RPMI7951 (cell line): ENCODE measurements at places on chromosomes 7 and 10.
A peak's percentile ranks its signal among the peaks of the same experiment; 100 is the strongest.

DNA sequence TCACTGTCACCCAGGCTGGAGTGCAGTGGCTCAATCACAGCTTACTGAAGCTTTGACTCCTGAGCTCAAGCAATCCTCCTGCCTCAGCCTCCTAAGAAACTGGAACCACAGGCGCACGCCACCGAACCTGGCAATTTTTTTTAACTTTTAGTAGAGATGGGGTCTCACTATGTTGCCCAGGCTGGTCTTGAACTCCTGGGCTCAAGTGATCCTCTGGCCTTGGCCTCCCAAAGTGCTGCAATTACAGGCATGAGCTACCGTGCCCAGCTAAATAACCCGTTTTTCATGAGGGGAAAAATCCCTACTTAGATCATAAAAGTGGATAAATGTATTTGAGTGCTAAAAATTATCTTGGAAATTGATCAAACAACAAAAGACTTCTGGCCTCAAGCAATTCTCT lies 200.5 kb upstream of the IMMP2L start:
- no peak for DNase-seq

- DNase-seq: no peak
These were observed 228.5 kb downstream of the POLR1F start for GRCh38 chr7:19480383-19480782.

DNA sequence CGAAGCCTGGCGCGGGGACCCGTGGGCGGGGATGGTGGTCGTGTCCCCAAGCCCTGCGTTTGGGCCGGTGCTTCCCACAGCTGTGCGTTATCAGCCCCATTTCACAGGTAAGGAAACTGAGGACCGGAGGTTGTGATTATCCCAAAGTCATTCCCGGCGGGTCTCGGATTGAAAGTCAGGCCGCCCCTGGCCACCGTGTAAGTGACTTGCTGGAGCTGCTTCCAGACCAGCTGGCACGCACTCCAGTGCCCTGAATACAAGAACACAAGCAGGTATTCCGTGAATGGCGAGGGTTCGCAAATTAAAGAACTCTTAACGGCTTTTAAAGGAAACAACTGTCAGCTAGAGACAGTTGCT lies 675 bp upstream of the ATE1 start:
- peak; percentile 39 for DNase-seq

- DNase-seq: no peak
These were observed 400.7 kb upstream of the FOXK1 start for GRCh38 chr7:4281231-4281993.

DNA sequence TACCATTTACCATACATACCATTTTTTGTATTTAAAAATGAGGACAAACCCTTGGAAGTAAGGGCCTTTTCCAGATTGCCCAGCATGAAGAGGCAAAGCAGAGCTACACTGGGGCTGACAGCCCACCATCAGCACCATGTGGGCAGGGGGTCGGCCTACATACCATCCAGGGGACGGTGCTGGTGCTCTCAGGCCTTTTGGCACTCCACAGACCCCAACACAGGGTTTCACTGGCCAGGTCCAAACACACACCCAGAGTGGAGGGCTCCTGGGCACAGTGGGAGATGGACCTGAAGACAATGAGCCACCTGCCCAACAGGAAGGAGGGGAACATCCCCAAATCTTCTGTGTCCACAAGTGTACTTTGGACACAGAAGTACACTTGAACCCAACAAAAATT lies 69.2 kb upstream of the CAMK2B start:
- no peak for DNase-seq

DNA sequence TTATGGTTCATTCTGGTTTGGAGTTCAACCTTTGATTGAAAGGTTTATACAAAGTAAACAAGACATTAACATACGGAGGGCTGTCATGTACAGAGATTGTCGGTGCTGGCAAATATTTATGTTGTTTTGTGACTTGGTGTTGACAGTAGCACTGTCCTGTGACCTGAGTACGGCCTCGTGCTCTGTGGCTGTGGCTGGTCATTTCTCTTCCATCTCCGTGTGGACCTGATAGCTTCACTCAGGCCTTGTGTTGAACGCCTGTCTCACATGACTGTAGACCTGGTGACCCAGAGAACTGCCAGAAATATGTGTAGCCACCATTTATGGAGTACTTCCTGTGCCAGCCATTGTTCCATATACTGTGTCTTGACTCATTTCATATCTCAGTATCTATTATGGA lies 311.6 kb downstream of the CCDC3 start:
- DNase-seq: no peak

DNA sequence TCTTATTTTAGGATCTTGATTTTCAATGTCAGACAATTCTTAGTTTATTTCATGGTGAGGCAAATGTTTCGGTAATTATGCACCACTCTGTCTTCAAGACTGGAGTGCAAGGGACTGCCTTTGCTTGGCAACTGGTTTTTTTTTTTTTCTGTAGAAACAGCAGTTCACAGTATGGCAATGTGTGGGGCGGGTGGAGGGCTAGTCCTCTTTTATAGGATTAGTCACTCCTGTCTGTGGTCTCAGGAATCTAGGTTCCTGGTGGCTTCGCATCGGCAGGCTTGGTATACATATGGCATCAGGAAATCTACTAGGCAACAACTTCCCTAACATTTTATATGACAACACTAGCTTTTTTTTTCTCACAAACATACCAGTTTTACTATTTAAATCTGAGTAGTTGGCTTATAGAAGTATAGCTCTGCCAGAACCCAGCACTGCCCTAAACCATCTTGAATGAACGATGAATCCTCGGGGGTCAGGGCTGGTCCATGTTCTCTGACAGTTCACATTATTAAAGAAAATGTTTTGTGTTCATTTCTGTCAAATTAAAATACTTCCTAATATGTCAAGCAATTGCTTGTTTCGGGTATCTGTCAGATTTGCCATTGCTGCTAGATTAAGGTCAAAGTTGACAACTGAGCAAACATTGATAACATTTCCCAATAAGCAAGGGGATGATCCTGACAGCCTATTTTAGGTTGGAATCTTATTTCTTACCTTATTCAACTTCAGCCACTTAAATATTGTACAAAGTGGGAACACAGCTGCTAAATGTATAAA lies 289.7 kb upstream of the VSTM2A start:
- DNase-seq: peak; percentile 95
